Naive thymus-derived CD4-positive, alpha-beta T cell (primary cell): ENCODE measurements at places on chromosomes 4 and X. TPM values are rescaled to one million over a fixed set of nuclear protein-coding genes. Genes with fewer than 3 reads are reported as not detected.

Gene SOD3
- total RNA-seq, result not detected

Gene NEIL3
- 0.37 TPM for total RNA-seq

Gene FAM9C
- total RNA-seq, result 0.16 TPM

Gene PDGFRA
- total RNA-seq, result not detected

Gene SPP1
- total RNA-seq, result 28.5 TPM

Gene MAGEA4
- not detected for total RNA-seq

Gene HMGB2
- 96.1 TPM for total RNA-seq

Gene WNK3
- total RNA-seq, result 0.95 TPM

Gene GLRA3
- not detected for total RNA-seq

Gene IL3RA
- total RNA-seq, result 9.8 and 10.5 TPM in 2 replicates

Gene ADAM29
- total RNA-seq, result not detected

Gene EOLA2
- 43.1 TPM for total RNA-seq

Gene HSFX1
- 2.7 TPM for total RNA-seq

Gene C1QTNF7
- total RNA-seq, result not detected in 2 replicates

Gene AMTN
- not detected for total RNA-seq

Gene CDX4
- total RNA-seq, result not detected

Gene MGAT4D
- total RNA-seq, result not detected in 2 replicates
